Substantia nigra (tissue), 51 donors: ENCODE measurements at places on chromosomes 3 and 15.

DNA sequence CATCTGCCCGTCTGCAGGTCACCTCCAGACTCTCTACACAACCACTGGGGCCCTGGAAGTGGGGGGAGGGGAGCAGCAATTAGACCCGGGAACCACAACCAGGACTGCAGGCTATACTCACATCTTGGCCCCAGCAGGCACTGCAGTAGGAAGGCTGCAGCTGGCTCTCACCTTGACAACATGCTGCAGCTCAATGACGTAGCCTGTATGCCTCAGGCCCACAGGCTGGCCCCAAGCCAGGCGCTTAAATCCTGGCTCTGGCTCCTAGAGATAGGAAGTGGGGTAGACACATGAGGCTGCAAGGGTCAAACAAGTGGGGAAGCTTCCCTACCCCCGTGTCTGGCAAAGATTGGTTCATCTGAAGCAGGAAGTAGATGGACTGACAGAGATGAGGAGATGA lies 4.6 kb upstream of the QRICH1 start:
- DNase-seq = no peak

- peak; percentile 69 for DNase-seq
Measured at GRCh38 chr3:157160658-157161424, 894 bp upstream of the CCNL1 start.

DNA sequence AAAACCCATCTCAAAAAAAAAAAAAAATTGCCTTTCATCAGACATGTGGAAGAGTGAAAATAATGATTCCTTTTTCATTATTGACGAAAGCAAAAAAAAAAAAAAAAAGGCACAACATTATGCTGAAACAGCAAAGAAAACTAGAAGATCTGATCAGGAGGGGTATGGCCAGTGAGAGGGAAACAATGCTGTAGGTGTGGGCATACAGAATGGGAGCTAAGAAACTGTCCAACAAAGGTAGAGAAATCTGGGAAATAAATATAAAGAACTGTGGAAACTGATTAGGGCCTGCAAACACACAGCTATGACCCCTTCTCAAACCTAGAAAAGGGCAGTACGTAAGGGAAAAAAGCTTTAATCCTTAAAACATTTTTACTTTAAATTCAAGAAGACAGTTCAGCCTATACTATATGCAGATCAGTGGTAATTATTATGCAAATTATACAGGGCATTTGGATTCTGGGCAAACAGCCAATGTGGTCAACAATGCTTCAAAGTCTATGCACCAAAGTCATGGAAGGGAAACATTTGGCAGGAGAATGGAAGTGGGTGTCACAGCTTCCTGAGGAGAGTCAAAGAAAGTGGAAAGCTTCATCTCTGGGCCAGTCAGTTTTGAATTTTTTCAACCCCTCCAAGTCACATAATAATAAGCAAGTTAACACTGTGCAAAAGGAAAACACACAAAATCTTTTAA lies 68.3 kb upstream of the SLC12A8 start:
- DNase-seq = peak; percentile 10

GRCh38 chr3:195260280-195260905 lies 10.6 kb downstream of the XXYLT1 start:
- DNase-seq = no peak

DNA sequence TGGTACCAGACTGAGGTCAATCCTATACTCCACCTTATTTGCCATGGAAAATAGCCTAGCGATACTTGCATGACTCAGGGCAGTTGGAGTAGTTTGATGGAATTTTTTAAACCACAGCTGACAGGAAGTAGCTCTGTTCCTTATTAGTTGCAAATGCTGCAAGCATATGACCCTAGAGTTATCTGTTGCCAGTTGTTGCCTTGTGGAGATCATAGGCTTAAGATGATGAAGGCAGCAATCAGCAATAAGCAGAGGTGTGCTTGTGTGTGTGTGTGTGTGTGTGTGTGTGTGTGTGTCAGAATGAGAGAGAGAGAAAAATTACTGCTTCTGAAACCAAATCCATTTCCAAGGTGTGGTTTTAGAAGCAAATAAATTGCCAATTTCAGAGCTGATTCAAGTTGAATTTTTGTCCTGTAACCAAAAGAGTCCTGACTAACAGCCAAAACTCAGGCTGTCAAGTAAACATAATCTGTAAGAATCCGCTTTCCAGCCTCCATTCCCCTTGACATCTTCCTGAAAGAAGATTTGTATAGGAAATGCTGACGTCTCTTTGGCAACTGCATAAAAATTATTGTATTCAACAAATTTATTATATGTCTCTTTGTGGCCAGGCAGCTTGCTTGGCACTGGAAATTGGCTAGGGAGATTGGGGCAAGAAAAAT lies 141.2 kb downstream of the SERPINI1 start:
- no peak for DNase-seq

DNA sequence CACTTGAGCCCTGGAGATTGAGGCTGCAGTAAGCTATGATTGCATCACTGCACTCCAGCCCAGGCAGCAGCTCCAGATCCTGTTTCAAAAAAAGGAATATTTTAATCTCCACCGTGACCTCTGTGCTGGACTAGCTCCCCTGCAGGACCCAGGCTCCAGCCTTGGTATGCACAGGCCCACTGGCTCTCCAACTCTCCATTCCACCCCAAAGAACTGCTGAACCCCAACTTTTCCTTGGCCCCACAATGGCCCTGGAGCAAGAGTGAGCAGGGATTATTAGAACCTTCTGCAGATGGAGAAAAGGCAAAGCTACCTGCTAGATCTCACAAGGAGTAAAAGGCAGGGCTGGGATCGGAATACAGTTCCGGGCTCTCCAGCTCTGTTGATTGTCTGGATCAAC lies 32.8 kb upstream of the SFMBT1 start:
- no peak for DNase-seq

GRCh38 chr3:15839568-15839967 lies 41.8 kb upstream of the ANKRD28 start:
- no peak for DNase-seq

DNA sequence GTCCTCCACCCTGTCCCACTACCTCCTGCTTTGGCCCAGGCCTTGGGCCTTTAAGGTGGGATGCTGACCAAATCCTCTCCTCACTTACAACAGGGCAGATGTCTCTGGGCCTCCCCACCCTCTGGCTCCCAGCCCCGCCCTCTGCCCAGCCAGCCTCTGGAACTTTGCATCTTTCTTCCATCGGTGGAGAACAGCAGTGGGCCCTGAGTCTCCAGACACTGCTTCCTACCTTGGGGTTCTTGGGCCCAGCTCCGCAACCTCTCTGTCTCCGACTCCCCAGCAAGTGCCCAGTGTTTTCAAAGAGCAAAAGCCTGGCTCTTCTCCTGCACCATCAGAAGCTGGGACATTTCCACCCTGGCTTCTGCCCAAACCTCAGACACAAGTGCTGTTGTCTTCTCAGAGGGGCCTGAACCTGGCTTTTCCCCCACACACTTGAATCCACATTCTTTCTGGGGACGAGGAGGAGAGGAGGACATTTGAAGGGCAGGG lies 33.1 kb downstream of the MRAS start:
- DNase-seq = peak; percentile 65

GRCh38 chr3:148289159-148289558 lies 408.5 kb upstream of the AGTR1 start:
- no peak for DNase-seq

- DNase-seq = no peak
Measured at GRCh38 chr15:62026487-62027262, 33.6 kb downstream of the VPS13C start.

- DNase-seq = no peak
Measured at GRCh38 chr15:45665261-45665660, 30.4 kb downstream of the SQOR start.

DNA sequence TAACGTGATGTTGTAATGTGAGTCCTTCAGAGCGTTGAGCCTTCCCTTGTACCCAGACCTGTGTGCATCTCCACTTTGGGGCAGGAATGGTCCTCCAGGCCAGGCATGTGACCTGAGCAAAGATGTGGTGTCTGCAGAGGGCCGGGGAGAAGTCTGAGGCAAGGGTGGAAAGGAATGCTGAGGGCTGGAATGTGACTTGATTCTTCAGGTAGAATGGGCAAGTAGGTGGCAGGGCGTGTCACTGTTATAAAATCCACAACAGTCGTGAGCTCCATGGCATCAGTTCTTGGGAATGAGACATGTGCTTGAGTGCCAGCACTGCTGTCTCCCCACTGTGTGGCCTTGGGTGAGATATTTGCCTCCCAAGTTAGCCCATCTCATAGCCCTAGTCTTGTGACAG lies 24.0 kb upstream of the BSN start:
- DNase-seq = no peak

DNA sequence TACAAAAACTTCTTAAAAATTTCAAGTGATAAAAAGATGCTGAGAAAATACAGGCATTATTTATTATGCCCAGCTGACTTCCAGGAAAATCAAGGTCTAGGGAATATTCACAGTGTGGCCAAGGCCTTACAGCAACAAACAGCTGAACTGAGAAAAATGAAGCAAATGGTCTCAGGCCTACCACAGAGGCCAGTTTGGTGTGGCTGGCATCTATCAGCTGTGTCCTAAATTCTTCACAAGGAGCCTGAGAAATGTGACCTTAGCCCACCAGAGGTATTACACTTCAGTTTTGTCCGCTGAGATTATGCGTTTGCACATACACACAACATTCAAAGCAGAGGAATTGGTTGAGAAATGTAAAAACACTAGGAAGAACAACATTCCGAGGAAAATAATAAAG lies 77.4 kb downstream of the ANP32A start:
- DNase-seq = no peak
